ENCODE measurements at places on chromosomes 16 and 17.

GRCh38 chr16:58923094-58923493 is 189.0 kb upstream of the GOT2 start:
- DNase-seq = no peak

DNA sequence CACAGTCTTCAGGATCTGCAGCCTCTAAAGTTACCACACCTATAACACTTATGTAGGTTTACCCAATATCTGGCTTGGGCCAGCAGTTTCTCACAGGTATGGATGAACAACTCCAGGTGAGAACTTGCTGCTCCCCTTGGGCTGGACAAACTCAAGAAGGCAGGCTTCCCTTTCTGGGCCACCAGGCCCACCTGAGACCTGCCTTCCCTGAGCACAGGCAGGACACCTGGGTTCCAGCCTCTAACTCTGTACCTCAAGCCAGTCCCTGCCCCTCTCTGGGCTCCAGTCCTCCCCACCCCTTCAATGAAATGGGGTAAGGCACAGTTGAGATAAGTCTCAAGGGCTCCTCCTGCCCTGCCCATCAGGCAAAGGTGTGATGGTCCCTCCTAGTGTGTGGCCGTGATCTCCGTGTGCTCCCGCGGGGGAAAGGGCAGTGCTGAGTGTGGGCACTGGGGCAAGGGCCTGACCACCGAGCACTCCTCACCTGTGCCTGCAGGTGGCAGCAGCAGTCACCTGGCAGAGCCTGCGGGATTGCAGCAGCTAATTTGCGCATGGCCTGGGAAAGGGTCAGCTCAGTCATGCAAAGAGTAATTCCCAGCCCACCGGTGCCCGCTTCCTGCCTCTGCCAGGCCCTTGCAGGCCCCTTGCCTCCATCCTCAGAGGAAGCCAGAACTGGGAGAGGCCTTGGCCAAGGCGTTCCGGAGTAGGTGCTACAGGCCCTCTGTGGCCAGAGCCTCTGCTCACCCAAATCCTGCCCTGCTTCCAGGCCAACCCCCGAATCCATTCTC is 28.2 kb upstream of the ADGRG1 start:
- DNase-seq = no peak

GRCh38 chr16:7513429-7513828 is 180.8 kb downstream of the RBFOX1 start:
- DNase-seq = no peak

DNA sequence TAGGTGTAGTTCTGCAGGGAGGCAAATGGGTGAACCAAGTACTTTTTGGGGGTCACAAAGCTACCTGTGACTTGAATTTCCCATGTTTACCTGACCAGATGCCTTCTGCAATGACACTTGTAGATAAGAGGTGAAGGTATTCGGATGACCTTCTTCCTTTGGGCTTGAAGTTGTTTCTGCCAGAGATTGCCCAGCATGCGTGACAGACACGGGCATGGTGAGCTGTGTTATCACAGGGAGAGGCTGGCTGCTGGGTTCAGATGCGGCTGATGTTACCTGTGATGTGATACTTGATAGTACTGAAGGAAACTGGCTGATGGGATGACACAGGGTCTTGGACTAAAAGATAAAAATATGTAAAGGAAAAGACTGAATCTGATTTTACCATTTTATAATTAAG is 14.1 kb downstream of the PKD1L3 start:
- no peak for DNase-seq
